Stimulated activated CD8-positive, alpha-beta memory T cell treated with anti-CD3 and anti-CD28 coated beads, Interleukin-12 subunit alpha, Interleukin-12 subunit beta, amount 100 ng/mL, for 1 hour (primary cell): ENCODE measurements at places on chromosomes 11 and 22.
A peak's percentile ranks its signal among the peaks of the same experiment; 100 is the strongest.

- DNase-seq: no peak
These were observed 25.0 kb downstream of the MED15 start for GRCh38 chr22:20532256-20532993.

- no peak for DNase-seq
These were observed 858.7 kb upstream of the CHORDC1 start for GRCh38 chr11:91081440-91082043.

DNA sequence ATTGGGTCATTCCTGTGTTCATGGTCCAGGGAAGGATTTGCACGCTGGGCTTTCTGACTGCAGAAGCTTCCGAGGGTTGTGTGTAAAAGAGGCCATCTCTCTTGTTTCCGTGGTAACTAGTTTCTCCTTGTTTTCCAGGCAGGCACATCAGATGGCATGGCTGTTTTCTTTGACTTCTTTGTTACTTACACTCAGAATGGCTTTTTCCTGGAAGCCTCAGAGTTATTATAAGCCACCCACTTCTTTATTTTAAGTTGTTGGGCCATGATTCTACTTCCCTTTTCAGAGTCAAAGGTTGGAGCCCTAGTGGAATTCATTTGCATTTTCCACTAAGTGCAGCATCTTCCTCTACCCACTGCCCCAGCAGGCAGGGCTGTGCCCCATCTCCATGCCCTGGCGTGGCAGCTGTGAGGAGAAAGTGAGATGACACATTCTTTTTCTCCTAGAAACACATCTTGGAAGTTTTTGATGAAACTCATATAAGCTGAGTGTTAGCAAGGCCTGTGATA lies 94.9 kb downstream of the PRR5L start:
- DNase-seq: no peak

- no peak for DNase-seq
These were observed 993.7 kb downstream of the OPCML start for GRCh38 chr11:132538642-132539041.

- no peak for DNase-seq
These were observed 1.4 kb downstream of the SPCS2 start for GRCh38 chr11:74950374-74950969.

DNA sequence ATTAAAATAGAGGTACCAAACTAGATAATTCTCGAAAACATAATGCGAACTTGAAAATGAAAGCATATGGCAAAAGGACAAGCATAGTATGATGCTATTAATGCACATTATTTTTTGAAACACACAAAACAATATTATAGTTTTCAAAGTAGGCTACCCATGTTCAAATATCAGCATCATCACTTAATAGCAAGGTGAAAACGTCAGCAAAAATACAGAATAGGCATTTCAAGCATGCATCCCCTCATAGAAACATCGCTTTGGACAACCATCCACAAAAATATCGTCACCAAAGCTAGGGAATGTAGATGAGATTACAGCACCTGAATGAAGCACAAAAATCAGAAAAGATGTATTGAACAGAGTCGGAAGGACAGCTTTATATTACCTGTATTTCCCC lies 814.5 kb upstream of the LRRC4C start:
- DNase-seq: no peak

DNA sequence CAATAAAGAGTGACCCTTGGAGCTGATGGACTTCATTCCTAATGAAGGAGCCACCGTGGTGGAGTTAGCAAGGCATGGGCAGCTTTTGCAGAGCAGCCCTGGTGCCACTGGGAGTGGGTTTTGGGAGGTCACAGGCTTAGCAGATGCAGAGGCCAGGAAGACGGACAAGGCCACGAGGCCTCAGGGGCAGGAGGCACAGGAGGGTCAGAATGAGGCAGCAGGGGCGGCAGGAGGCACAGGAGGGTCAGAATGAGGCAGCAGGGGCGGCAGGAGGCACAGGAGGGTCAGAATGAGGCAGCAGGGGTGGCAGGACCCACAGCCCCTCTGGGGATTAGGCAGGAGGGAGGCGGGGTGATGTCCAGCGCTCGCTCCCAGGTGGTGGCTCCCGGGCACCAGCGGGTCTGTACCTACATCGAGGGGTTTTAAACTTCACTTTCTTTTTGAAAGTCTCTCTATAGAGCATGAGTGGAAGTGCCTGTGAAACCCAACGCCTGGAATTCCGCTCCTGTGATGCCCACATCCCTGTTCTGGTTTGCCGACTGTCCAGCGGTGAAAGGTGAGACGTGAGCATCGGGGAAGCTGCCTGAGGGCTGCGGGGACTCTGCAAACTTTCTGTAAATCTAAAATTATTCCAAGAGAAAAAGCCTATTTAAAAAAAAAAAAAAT lies 521.6 kb downstream of the BRD1 start:
- no peak for DNase-seq

DNA sequence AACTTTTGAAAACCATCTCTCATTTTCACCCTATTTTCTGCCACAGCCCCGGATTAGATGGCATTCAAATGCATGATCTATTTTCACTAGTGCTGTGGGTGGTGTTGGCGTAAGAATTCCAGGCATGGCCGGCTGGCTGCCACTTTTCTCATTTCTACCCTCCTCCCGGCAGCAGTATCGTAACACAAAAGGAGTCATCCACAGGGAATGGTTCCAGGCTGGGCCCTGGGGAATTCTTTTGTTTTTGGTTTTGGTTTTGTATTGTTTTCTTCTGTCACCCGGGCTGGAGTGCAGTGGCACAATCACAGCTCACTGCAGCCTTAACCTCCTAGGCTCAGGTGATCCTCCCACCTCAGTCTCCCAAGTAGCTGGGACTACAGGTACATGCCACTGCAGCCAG lies 13.8 kb downstream of the JAML start:
- DNase-seq: no peak

- no peak for DNase-seq
These were observed 30.2 kb downstream of the ARHGEF17 start for GRCh38 chr11:73338279-73338678.

- DNase-seq: no peak
These were observed 25.5 kb downstream of the MYBPC3 start for GRCh38 chr11:47327025-47327424.

DNA sequence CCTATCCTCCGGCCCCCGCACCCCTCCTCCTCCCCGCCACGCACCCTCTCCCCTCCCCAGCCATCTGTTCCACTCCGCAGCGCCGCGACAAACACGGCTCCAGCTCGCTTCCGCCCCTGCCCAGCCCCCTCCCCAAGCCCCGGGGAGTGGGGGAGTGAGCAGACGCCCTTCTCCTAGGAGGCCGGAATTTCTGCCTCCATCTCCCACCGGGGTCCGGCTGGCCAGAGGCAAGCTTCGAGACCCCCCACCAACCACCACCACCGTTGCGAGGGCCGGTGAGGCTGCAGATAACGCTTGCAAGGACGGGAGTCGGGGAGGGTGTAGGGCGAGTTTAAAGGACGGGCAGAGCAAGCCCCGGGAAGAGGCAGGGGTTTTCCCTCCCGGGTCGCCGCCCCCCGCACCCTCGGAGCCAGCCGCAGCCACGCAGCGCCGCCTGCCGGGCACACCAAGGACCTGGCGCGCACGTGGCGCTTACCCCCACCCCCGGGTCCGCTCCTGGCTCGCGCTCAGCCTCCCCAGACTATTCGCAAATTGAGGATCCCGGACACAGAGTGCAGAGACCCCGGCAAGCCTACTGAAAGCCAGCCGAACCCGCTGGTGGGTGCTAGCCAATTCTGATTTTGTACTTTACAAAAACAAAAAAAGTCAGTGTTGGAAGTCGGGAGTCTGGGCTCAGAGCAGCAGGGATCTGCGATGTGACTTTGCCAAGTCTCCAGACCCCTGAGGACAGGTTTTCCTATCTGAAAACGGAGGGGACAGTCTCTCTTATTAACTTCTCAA lies 22.6 kb downstream of the RTN4RL2 start:
- DNase-seq: no peak

DNA sequence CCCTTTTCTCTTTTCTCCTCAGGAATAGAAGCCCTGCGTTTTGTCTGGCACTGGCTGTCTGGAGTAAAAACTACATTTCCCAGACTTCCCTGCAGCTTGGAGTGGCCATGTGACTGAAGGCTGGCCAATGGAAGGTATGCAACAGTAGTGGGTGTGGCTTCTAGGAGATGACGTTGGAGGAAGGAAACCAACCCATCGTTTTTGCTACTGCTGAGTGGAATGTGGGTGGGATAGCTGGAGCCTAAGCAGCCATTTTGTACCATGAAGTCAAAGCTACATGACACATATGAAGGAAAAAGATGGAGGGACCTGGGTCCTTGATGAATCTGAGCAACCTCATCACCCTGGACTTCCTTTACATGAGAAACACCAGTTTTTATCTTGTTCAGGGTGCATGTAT lies 19.6 kb downstream of the FGF3 start:
- no peak for DNase-seq

DNA sequence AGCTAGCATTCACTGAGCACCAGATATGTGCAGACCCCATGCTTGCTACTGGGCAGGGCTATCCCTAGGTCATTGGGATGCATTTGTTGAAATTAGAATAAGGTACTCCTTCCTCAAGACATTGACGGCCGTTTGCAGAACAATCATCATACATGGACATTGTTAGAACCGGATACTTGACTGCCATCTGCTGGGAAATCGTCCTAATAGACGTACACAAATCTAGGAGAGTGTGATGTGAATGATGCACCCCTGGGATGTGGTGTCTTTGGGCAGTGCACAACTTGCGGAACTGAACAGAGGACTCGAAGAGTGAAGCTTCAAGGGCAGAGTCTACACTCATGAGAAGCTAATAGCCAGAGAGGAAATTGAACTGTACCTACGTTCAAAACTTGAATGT lies 35.9 kb downstream of the MYO18B start:
- no peak for DNase-seq

DNA sequence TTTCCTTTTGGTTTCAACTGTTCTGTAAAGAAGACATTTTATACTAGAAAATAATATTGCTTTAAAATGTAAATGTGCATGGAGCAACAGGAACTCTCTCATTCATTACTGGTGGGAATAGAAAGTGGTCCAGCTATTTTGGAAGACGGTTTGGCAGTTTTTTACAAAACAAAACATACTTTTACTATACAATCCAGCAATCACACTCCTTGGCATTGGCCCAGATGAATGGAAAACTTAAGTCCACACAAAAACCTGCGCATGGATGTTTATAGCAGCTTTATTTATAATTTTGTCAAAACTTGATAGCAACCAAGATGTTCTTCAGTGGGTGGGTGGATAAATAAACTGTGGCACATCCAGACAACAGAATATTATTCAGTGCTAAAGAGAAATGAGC lies 49.9 kb upstream of the SEPTIN5 start:
- no peak for DNase-seq

DNA sequence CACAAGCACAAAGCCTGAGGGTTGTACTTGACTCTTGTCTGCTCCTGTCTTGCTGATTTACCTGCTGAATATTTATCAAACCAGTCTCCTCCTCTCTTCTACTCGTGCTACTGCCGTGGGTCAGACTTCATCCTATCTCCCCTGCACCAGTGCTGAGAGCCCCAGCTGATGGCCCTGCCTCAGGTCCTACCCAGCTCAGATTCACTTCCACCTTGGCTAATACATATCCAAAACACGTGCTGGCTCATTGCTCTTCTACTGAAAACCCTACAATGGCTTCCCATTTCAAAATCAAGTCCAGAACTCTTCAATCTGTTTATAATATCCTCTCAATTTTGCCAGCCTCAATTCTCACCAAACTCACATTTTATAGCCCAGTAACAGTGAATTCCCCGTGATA lies 48.3 kb downstream of the RAB30 start:
- DNase-seq: no peak

GRCh38 chr11:46305295-46305694 lies 27.8 kb downstream of the CREB3L1 start:
- no peak for DNase-seq

DNA sequence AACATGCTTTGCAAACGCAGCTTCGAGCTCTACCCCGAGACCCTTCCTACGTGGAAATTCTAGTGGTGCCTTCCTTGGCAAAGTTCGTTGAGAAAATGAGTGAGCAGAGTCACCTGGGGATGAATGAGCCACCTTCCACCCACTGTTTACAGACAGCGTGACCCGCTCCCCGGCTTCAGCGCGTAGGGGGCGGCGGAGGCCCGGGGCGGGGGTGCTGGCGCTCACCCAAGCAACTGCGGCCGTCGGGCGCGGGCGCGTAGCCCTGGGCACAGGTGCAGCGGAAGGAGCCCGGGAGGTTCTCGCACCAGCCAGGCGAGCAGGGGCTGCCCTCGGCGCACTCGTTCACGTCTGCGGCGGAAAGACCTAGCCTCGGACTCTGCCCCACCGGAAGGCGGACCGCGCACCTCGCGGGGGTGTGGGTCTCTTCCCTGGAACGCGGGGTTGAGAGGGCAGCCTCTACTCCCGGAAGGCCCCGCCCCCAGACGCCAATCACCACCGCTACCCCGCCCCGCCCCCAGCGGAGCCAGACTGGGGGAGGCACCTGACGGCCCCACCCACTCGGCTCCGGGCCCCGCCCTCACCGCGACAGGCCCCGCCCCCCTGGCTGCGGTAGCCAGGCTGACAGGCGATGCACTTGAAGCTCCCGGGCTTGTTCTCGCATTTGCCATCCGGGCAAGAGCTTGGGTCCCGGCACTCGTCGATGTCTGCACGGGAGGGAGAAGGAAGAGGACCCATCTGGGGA lies 11.8 kb downstream of the LTBP3 start:
- DNase-seq: peak; percentile 97

GRCh38 chr22:36086170-36086490 lies 57.5 kb upstream of the RBFOX2 start:
- no peak for DNase-seq

- no peak for DNase-seq
These were observed 4.1 kb upstream of the FAR1 start for GRCh38 chr11:13664351-13664750.

DNA sequence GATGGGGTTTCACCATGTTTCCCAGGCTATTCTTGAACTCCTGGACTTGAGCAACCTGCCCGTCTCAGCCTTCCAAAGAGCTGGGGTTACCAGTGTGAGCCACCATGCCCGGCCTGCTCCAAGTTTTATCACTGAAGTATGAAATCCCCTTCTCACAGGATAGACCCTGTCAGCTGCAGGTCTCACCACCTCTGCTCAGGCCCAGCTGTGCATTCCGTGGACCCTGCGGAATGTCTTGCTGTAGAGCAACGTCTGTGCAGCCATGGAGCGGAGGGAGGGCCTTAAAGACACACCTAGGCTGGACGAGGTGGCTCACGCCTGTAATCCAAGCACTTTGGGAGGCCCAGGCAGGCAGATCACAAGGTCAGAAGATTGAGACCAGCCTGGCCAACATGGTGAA lies 625.4 kb downstream of the BRD1 start:
- no peak for DNase-seq

GRCh38 chr11:19444231-19444630 lies 203.5 kb upstream of the E2F8 start:
- DNase-seq: no peak

- no peak for DNase-seq
These were observed 1.4 kb downstream of the HTR3B start for GRCh38 chr11:113906038-113906437.

- DNase-seq: no peak
These were observed 708 bp downstream of the SCO2 start for GRCh38 chr22:50524676-50525103.

- no peak for DNase-seq
These were observed 180.3 kb downstream of the EFCAB6 start for GRCh38 chr22:43631846-43632245.

DNA sequence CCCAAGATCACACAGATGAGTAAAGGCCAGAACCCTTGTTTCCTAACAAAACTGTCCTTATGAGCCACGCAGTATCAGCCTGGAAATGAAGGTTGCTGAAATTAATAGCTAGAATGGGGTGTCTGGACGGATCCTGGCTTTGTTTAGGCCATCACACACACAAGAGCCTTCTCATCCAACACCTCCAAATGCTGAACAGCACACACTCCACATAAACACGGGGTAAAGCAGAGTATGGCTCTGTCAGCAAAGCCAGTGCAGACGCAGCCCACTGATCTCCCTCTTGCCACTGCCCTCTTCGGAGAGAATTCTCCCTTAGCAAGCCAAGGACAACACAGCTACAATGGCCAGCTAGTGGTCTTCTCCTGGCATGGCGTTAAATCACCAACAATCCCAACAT lies 392.6 kb upstream of the SYN3 start:
- DNase-seq: no peak
